ENCODE measurements at places on chromosomes 6 and 20. TPM values are rescaled to one million over a fixed set of nuclear protein-coding genes. Genes with fewer than 3 reads are reported as not detected.
A peak's percentile ranks its signal among the peaks of the same experiment; 100 is the strongest.

Gene TRIM38
- 3.1 TPM for total RNA-seq

Gene SLC24A3
- total RNA-seq = 0.49 TPM

Gene FAM83D
- total RNA-seq = 2.7 TPM

Gene ADAM33
- total RNA-seq = 0.47 TPM

Gene OXT
- total RNA-seq = 41.2 TPM

Gene TP53TG5
- not detected for total RNA-seq

Gene CTAGE9
- not detected for total RNA-seq

Gene SLC2A10
- 35.4 TPM for total RNA-seq

Gene ZDHHC14
- total RNA-seq = 7.5 TPM

Gene PSMB9
- total RNA-seq = 20.7 TPM

Gene LY6G5B
- total RNA-seq = 0.98 TPM

Gene LGSN
- total RNA-seq = 0.09 TPM

Gene TMEM217
- total RNA-seq = 0.23 TPM

Gene PBOV1
- not detected for total RNA-seq

Gene QRSL1
- 6.0 TPM for total RNA-seq

- DNase-seq = peak; percentile 39
Measured at GRCh38 chr20:58719258-58719657, 26.7 kb downstream of the NPEPL1 start.

DNA sequence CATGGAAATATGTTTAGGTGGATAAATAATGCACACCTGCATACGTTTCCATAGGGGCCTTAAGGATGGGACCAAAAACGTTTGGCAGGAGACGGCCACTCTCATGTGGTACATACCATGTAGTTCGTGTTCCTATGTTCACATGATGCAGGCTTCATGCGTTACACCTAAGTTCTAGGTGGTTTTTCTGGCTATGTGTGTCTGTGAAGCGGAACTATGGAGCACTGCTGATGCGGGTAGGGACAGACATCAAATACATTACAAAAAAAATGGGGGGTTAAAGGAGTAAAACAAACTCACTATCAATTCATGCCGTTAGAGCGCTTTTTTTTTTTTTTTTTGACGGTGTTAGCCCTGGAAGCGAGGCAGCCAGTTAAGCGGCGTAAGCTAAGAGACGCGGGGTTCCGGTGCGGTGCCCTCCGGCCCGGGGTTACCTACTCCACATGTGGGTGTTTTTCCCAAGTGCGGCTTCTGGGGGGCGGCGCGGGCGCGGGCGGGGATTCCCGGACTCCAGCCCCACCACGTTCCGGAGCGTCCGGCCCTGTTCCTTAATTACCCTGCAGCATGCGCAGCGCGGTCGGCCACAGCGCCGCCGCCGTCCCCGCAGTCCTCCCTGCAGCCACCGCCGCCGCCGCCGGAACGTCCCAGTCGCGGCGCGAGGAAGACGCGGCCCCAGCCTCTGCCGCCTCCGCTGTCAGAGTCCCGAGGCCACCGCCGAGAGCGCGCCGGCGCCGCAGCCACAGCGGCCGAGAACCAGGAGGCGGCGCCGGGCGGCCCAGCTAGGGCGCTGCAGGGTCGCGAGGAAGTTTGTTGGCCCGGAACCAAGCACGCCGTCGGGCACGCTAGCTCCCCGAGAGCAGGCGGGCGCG, 648 bp downstream of the COL19A1 start:
- peak; percentile 76 for DNase-seq

- no peak for DNase-seq
Measured at GRCh38 chr6:727856-728255, 34.9 kb upstream of the EXOC2 start.

DNA sequence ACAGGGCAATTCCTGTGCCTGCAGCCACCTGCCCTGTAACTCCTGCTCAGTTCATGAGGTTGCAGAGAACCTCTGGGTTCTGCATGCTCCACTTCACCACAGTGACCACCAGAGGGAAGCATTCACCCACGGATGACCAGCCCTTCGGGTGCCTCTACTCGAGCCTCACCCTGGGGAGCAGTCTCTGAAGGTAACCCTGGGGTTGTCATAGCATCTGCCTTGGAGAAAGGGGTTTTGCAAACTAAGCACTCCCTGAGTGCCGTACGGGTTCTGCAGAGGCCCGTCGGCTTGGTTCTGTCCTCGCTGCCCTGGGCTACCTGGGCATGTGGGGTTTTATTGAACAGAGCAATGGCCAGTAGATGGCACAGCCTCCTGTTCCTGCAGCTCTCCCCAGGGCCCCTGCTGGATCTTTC, 10.2 kb upstream of the CST5 start:
- peak; percentile 54 for DNase-seq

DNA sequence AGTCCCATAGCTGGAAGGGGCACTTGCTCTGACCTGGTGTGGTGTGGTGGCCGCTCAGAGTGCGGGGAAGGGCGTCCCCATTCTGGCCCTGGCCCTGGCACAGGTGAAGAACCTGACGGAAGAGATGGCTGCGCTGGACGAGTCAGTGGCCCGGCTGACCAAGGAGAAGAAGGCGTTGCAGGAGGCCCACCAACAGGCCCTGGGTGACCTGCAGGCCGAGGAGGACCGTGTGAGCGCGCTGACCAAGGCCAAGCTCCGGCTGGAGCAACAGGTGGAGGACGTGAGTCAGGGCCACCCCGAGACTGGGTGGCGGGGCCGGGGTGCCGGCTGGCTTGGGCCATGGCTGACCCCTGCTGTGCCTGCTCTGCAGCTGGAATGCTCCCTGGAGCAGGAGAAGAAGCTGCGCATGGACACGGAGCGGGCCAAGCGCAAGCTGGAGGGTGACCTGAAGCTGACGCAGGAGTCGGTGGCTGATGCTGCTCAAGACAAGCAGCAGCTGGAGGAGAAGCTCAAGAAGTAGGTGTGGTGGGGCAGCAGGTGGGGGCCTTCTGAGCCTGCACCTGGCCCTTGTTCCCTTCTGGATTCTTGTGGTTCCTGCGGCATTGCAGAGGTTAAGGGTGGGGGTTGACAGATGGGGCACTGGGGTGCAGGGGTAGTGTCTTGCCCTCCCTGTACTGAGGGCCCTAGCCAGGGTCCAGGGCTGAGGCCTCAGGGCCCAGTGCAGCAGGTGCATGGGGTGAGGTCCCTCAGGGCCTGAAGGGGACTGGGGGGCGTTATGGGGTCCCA, 40.8 kb downstream of the MYH7B start:
- no peak for DNase-seq

- DNase-seq = no peak
Measured at GRCh38 chr6:80478030-80478429, 371.6 kb downstream of the BCKDHB start.

DNA sequence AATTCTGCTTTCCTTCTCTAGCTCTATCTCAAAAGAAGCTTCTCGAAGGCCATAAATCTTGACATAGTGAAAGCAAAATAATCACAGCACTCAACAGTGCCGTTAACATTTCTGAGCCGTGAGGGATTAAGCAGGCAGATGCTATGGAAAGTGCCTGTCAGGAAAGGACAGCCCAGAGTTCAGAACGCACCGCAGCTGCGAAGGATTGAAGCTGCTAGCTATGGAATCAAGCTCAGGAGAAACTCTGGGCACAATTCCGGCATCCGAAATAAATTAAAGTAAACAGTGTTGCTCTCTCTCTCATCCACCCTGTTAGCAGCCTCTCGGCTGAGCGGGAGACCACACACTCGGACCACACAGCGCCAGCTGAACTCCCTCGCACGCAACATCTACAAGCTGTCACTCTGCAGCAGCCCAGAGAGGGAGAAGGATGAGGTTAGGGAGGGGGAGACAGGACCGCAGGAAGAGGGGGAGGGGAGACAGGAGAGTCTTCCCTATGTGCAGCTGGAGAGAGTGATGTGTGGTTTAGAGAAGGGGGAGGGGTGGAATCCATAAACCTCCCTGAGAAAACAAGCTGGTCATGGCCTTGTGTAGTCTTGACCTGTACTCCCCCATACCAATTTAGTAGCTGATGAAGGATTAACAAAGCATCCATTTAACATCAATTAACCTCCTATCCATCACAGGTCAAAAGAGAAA, 9.0 kb downstream of the EXOC2 start:
- DNase-seq = no peak

GRCh38 chr6:20291764-20292580, 79.7 kb upstream of the MBOAT1 start:
- peak; percentile 59 for DNase-seq

GRCh38 chr6:3529232-3529631, 72.4 kb upstream of the SLC22A23 start:
- no peak for DNase-seq

DNA sequence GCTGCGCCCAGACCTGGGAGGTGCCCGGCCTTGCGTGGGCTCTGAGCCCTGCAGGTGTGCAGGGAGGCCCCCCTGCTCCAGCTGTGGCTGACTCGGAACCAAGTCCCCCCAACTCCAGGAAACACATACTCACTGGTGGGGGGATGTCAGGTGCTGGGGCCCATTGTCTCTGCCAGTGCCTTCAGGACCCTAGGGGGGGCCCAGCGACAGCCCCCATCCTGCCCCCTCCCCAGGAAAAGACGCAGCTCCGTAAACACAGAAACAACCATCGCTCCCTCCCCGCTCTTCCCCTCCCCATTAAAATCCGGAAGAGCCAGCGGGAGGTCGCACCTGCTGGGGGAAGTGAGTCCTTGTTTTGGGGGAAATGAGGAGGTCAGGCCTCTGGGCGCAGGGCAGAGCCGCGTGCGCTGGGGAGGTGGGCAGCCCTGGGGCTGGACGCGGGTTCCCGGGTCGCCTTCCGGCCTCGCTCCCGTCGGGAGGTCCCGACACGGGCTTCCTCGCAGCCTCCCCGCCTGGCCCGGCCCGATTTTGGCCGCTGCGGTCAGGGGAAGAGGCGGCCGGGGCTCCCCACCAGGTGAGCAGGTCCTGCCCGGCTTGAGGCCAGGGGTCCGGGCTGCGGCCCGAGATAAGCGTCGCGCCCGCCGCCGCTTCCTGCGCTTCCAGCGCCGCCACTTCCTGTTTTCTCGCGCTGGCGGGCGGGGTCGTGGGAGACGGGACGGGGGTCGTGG, 6.2 kb downstream of the C20orf204 start:
- no peak for DNase-seq

DNA sequence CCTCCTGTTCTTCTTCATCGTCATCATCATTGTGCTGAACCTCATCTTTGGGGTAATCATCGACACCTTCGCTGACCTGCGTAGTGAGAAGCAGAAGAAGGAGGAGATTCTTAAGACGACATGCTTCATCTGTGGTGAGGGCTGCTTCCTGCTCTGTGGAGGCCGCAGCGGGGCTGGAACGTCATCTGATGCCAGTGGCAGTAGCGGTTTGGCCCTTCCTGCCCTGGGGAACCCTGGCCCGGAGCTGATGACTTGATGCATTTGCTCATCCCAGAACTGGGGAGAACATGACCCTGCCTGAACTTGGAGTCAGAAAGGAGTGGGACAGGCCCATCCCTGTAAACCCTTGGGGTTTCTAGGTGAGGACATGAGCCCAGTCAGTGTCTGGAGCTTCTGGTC, 18.7 kb downstream of the UQCC2 start:
- DNase-seq = no peak

GRCh38 chr20:53142225-53143127, 170.3 kb downstream of the TSHZ2 start:
- no peak for DNase-seq

- DNase-seq = no peak
Measured at GRCh38 chr20:34947336-34947735, 8.3 kb downstream of the GSS start.

DNA sequence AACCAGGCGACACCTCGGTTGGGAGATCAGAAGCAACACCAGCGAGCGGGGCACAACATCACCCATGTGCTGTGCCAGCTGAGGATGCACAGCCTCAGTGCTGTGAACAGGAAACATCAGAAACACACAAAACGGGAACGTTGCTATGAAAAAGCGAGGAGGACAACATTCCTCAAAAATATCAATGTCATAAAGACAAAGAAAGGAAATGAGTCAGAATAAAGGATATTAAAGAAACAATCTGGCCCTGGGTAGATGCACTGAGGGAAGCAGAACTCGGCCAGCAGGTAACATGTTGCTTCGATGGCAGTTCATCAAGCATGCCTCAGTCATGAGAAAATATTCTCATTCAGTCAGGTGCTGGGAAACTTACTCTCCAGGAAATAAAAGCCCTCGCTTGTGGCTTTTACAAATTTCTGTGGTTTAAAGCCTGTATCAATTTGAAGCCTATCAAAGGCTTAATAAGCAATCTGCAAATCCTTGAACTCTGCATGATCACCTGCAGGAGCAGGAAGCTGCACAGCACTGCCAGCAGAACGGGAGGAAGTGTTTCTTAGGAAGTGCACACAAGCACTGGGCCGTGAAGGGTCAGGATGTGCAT, 77.5 kb downstream of the GINS1 start:
- DNase-seq = no peak

DNA sequence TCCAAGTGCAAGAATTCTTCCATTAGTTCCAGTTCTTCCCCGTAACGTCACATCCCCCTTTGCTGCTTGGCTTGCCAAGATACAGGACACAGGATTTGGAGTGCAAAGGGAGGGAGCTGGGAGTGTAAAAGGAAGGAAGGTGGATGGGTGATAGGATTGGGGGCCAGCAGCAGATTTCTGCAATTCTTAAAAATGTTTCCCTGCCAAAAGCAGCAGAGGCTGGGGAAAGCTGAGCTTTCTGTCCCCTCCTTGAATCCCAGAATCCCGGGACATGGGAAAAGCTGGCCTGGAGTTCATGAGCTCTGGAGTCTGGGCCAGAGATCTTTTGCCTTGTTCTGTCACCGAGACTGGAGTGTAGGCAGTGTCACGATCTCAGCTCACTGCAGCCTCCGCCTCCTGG, 60.0 kb upstream of the EPB41L1 start:
- no peak for DNase-seq

DNA sequence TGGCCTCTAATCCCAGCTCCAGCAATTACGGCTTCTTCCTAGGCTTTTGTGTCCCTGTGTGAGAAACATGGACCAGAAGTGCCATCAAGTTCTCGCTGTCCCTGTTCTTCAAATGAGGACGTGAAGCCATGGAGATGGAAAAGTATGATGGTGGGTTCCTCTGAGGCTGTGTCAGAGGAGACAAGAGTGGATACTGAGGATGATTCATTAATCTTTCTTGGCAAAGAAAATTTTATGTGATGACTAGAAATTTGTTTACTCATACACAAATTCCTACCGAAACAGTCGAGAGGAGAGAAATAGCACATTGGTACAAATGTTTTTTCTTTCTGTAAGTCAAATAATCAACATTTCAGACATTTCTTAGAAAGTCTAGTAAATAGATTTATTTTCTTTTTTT, 35.0 kb upstream of the PNRC1 start:
- DNase-seq = no peak

GRCh38 chr6:79421707-79422484, 115.3 kb downstream of the LCA5 start:
- DNase-seq = no peak

DNA sequence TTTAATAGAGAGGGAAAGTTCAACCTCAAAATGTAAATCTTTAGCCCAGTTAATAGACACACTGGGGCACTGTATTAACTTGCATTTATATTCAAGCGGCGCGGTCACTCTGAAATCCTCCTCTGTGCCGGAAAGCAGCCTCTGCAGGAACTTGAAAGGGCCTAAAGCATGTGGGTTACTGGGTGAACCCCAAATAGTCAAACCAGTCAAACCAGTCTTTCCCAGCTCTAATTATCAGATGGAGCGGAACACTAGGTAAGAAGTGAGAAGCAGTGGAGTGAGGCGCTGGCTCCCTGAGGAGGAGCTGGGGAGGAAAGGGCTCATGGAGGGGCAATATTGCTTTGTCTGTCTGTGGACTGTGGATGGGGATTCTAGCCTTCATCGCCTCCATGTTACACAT, 531.3 kb downstream of the QKI start:
- no peak for DNase-seq

- no peak for DNase-seq
Measured at GRCh38 chr20:60101201-60101890, 143.1 kb downstream of the CDH26 start.
